Activated CD8-positive, alpha-beta memory T cell treated with anti-CD3 and anti-CD28 coated beads for 4 hours (primary cell): ENCODE measurements at places on chromosomes 7 and 10.

GRCh38 chr7:47347346-47347745 lies 234.6 kb downstream of the TNS3 start:
- DNase-seq = no peak

DNA sequence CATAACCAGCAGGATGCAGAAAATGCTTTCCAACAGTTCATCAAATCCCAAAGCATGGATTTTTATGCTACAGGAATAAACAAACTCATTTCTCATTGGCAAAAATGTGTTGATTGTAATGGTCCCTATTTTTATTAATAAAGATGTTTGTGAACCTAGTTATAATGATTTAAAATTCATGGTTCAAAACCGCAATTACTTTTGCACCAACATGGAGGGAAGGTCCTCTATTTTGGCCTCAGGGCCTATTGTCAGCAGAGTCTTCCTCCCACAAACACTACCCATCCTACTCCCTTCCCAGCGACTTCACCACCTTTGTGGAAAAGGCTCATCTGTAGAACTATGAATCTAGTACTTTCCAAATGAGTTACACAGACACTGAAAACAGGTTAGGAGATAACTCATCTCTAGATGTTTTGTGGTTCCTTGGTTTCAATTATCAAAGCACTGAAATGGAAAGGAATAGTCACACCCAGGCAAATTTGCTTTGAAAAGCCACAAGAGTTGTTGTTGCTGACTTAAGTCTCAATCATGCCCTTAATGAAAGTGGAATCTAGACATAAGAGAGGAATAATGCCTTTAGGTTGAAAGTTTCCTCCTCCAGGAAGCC lies 59.4 kb upstream of the FRMD4A start:
- DNase-seq = no peak

DNA sequence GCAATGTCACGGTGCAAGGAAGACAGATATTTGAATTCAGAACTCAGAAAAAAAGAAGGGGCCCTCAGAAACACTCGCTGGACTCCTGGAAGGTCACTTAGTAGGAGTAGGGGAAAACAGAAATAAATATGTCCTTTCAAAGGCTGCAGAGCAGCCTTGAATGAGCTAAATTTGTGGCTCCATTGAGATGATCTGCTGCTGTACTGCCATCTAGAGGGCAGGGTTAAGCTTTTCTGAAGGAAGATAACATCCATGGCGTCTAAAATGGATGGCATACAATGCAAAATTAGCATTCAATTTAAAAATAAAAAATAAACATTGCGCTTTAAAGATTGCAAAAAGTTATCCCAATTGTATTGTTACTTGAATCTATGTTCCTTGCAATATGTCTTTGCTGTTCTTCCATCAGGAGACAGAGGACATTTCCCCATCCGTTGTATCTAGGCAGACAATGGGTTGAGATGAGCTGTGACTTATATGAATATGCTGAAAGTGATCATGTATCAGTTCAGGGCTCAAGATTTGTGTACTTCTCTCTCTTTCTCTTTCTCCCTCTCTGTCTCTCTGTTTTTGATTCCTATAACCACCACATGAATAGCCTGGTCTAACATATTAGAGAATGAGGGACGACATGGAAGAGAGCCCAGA lies 642.2 kb downstream of the SH2D4B start:
- no peak for DNase-seq

DNA sequence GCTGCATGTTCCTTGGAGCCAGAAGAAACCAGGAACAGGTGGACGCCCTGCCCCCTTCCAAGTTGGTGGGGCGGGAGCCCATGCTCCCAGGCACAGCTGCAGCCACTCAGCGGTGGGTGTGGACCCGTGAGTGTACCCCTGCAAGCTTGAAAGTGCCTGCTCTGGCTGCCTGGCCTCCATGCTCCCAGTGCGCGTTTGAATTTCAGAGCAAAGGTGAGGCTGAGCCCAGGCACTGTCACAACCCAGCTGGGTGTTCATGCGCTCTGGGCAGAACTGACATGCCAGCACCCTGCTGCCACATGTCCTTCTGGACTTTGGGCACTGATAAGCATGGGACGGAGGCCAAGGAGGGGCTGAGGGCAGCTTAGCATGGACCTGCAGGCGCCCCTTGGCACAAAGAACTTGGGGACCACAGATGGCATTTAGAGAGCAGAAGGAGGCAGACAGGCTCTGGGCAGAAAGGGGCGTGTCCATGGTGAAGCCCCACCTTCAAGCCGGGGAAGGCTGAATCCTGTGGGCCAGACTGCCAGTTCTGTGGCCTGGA lies 402.0 kb upstream of the NRG3 start:
- no peak for DNase-seq

- DNase-seq = no peak
Observed at GRCh38 chr7:87317691-87318245, 27.7 kb upstream of the CROT start.

DNA sequence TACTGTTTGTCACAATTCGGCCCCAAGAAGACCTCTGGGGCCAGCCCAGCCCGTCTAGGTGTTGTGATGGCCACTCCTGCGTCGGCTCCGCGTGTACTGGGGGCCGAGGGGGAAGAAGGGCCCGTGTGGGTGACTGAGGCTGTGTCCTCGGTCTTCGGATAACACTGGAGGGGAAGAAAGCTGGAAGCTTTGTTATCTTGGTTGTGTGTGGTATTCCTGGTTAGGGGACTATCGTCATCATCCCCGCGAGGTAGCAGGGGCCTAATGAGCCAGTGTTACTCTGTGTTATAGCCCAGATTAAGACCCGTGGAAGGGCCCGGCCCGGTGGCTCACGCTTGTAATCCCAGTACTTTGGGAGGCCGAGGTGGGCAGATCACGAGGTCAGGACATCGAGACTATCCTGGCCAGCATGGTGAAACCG lies 854 bp downstream of the MTG1 start:
- DNase-seq = no peak

GRCh38 chr10:1401071-1401965 lies 336.0 kb downstream of the ADARB2 start:
- no peak for DNase-seq

DNA sequence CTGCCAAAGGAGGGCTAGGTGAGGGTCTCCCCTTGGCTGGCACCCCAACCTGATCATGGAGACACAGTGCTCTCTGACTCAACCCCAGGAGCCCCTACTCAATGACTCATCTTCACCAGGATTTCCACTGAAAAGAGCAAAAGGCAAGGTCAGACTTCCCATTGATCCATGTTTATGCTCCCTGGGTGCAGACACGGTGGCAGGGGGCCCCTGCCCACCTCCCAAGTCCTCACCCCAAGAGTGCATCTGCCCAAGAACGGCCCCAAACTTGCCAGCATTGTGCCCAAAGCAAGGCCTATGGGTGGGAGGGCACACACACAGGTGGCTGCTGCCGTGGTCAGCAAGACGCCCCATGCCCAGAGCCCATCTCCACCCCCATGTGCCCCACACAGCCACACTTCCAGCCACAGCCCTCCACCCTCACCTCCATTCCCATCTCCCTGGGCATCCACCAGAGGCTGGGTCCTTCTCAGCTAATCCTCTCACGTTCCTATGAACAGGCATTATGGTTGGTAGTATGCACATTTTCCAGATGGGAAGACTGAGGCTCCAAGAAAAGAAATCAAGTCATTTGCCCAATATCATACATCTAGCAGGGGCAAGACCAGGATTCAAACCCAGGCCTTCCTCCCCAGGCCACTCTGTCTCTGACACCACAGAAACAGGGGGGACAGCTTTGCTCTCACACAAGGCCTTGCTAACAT lies 31.3 kb downstream of the FAM53B start:
- DNase-seq = no peak
